ENCODE measurements at places on chromosomes 11 and 22.

- DNase-seq, result peak; percentile 93
Measured at GRCh38 chr11:68337399-68337835, 25.0 kb downstream of the LRP5 start.

DNA sequence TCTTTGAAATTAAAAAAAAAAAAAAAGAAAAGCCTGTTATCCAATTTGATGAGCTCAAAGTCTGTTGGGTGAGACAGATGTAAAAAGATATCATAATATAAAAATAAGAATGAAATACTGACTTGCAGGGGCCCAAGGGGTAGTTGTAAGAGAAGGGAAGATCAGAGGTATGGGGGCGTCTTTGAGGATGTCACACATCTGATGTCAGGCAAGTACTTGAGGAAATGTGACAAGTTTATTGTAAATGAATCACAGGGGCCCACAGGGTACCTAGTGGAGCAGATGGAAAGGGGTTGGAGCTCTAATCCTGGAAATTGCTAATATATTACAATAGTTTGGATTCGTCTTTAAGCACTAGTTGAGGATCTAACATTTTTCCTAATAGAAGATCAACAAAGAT lies 131.6 kb downstream of the MAML2 start:
- DNase-seq, result no peak

- DNase-seq, result peak; percentile 29
Measured at GRCh38 chr11:107819361-107820014, 39.1 kb downstream of the SLC35F2 start.

DNA sequence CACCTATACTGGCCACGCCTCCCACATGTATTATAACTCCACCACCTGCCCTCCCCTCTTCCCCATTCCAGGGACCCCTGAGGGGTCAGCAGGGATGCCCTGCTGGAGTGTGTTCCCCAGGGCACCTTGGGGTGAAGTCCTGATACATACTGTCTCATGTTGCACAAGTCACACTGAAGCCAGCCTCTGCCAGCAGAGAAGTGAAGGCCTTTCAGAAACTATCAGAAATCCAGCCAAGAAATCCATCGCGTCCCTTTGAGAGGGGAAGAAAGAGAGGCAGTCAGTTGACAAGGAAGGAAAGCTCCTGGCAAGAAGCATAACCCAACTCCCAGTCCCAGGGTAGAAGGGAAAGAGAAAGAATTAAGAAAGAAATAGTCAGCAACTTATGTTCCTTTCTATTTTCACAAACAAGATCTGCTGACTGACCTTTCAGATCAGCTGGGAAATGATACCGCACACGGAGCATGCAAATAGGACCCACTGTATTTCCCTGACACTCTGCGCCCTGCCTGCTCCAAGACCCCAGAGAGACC lies 45.2 kb downstream of the SC5D start:
- no peak for DNase-seq

GRCh38 chr11:130145975-130146776 lies 13.4 kb upstream of the ST14 start:
- DNase-seq, result peak; percentile 97

GRCh38 chr11:2133241-2134021 lies 5.8 kb downstream of the IGF2 start:
- DNase-seq, result no peak

DNA sequence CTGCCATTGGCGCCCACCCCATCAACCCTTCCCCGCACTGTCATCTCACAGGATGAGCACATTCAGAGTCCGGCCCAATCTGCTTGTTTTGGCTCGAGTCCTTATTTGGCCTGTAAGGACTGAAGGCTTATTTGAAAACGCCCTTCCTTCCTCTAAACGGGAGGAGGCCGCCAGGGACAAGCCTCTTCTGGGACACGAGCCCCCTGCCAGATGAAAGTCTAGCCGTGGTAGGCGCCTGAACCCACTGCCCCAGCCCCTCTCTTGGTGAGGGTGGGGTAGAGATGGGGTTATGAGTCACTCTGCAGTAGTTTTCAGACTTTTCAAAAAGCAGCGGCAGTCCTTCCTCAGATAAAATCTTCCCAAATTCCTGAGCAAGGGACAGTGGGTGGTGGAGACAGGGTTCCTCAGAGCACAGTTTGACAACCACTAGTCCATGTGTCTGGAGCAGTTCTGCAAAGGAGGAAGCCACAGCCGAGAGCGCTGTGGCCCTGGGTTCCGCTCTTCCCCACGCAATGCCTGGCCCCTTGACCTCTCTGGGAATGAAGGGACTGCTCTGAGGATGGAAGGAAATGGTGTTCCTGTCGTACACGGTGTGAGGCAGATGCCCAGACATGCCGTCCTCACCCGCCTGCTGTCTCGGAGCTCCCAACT lies 57.0 kb downstream of the MYH9 start:
- no peak for DNase-seq

DNA sequence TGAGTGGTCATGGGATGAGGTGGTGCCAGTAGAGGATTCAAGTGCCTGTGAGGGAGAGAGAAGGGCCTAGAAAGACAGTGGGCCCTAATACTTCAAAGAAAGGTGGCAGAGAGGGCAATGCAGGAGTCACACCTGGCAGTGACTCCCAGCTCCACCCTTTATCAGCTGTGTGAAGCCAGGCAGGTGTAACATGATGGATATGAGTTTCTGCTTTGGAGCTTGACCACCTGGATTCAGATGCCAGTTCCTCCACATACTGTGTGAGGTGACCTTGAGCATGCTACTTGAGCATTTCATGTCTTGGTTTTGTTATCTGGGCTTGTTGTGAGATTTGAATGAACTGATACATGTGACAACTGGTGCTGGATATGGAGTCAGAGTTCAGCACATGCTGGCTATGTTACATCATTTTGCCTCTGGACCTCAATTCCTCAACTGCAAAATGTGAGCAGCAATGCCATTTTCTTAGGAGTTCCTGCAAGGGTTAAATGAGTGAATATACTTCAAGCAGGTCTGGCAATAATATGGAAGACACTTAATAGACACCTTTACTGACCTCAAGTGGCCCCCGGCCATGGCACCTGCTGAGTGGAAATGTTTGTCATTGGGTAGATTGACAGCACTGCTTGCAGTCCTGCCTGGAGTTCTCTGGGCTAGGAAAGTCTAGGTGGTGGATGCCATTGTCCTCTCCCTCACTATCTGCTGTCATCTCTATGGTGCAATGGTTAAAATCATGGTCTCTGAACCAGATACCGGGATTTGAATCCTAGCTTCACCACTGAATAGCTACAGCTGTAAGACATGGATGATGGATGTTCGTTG lies 83.3 kb downstream of the MICAL2 start:
- DNase-seq, result no peak

GRCh38 chr11:86014221-86014620 lies 54.7 kb downstream of the PICALM start:
- DNase-seq, result no peak

DNA sequence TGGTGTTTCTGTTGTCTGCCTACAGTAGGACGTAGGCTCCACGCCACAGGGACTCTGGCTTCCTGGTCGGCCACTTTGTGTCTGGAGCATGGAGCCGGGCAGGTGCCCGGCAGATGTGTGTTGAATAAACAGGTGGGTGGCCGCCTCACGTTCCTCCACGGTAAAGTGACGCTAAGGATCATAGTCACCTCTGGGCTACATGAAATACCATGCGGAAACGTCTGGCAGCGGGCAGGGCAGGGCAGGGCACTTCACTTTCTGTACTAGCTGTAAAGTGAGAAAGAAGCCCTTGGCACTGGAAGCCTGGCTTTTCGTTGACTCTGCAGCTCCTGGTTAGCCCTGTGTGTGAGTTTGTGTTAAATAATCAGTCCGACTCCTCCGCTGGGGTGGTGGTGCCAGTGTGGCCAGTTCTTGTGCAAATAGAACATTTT lies 52.4 kb downstream of the MCM5 start:
- peak; percentile 26 for DNase-seq

DNA sequence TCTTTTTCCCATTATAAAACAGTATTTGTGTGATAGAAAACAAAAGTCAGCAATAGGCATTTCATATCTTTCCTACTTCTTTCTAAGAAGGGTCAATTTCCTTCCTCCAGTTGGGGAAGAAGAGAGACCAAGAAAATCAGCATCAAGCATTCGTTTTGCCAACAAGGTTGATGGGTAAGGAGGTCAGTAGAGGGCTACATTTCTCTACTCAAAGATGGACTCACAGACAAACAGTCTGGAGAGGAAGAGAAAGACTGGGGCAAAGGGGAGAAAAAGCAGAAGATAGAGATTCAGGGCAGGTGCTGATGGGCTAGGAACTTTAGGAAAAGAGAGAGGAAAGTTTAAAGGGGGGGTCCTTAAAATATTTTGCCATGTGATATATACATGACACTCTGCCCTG lies 8.6 kb upstream of the MTNR1B start:
- DNase-seq, result no peak

- DNase-seq, result no peak
Measured at GRCh38 chr11:70530629-70531185, 132.4 kb downstream of the CTTN start.

DNA sequence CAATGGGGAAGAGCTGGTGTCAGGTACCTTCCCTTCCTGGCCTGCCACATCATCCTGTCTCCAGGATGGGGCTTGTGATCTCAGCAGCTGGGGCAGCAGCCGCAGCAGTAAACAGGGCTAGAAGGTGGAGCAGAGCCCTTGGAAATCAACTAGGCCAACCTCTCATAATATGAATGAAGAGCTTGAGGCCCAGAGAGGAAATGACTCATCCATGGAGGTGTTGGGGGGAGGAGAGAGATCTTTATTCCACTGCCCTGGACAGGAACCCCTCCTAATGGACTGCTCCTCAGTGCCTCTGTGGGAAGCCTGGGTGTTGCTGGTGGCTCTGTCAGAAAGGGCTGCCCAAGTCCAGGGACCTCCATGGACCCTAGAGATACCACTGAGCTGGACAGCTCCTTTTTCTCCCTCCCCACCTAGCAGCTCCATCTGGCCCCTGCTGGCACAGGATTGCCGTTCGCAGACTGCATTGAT lies 111.8 kb downstream of the OSBP2 start:
- DNase-seq, result peak; percentile 79

Measured in epithelial cell of esophagus (primary cell).